Panc1 (cell line): ENCODE measurements at places on chromosomes 2 and 18.

GRCh38 chr2:200477667-200478131 lies 32.2 kb downstream of the KCTD18 start:
- H3K27ac ChIP-seq, result no peak overlapping the region; the same call in 1 of the 2 replicates
- H3K4me3 ChIP-seq, result no peak overlapping the region
- DNase-seq, result no peak
- peaks cover 22% of the 10 kb centered on the region for H3K36me3 ChIP-seq
- H3K27me3 ChIP-seq, result no peaks in the 10 kb centered on the region

DNA sequence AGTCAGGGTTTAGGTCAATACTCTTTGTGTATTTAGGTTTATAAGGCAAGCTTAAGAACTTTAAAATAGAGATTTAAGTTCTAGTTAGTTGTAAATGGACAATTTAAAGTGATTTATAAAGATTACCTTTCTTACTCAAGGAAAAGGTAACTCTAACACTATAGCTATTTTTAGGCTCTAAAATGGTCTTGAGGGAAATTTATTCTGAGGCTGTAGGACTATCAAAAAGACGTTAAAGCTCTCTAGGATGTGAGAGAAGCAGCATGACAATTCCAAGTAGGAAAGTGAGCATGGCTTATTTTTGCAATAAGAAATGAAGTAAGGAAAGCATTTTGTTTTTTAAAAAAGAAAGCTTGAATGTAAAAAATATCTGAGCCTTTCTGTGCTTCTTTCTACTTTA lies 78.1 kb downstream of the ZDBF2 start:
- H3K27ac ChIP-seq, result no peak overlapping the region
- H3K36me3 ChIP-seq, result no peaks in the 10 kb centered on the region
- no peaks in the 10 kb centered on the region for H3K27me3 ChIP-seq
- H3K4me3 ChIP-seq, result no peak overlapping the region
- DNase-seq, result no peak

GRCh38 chr2:205685314-205686055 lies 3.2 kb downstream of the NRP2 start:
- H3K4me3 ChIP-seq, result peak overlapping the region; percentile 53
- H3K36me3 ChIP-seq, result no peaks in the 10 kb centered on the region
- H3K27ac ChIP-seq, result no peak overlapping the region
- H3K27me3 ChIP-seq, result peaks cover 22% of the 10 kb centered on the region
- DNase-seq, result no peak
- 0 out of 2 replicates have a peak, but pooled peaks cover 2% of the 10 kb centered on the region for H3K4me1 ChIP-seq

- no peaks in the 10 kb centered on the region for H3K36me3 ChIP-seq
- 0 out of 2 replicates have a peak overlapping the region, but pooled peaks have one; percentile 46 for H3K27ac ChIP-seq
- no peak overlapping the region for H3K4me3 ChIP-seq
- peaks cover 16% of the 10 kb centered on the region for H3K4me1 ChIP-seq
- DNase-seq, result no peak
Measured at GRCh38 chr2:105553538-105554196, 154.8 kb upstream of the FHL2 start.

DNA sequence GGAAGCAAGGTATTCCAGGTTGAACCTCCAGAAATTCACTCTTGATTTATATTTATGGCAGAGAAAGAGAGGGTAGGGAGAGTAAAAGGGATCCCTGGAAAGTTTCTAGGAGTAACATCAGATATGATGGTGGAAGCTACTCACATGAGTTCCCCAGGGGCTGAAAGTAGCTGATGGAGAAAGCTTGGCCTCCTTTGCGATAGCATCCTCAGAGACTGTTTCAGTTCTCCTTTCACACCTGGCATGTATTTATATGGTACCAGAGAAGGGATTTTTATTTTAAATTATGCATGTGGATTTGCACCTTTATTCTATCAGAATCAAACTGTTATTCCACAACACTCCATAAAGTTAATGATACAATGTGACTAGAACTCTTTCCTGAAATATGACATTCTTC lies 126.3 kb upstream of the OSR1 start:
- H3K4me1 ChIP-seq, result no peaks in the 10 kb centered on the region
- no peak overlapping the region for H3K4me3 ChIP-seq
- no peak overlapping the region for H3K27ac ChIP-seq

GRCh38 chr2:113240915-113241911 lies 37.5 kb downstream of the PAX8 start:
- no peaks in the 10 kb centered on the region for H3K36me3 ChIP-seq
- H3K4me1 ChIP-seq, result peaks cover 21% of the 10 kb centered on the region
- DNase-seq, result peak; percentile 100
- H3K27me3 ChIP-seq, result no peaks in the 10 kb centered on the region
- H3K27ac ChIP-seq, result peak overlapping the region; percentile 87

DNA sequence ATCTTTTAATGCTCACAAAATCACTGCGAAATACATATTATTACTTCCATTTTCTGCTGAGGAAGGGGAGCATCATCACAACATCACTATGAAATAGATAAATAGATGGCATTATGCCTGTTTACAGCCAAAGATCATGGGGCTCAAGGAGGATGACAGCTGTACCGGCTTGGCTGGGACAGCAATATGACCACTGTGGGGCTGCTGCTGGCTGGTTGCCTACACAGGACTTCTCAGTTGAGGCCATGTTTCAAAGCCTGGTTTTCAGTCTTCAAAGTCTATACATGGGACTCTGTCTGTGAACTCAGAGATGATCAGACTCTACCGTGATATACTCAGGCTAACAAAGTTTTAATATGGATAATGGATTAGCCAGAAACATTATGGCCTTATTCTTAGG lies 58.7 kb downstream of the SPATS2L start:
- no peak for DNase-seq
- no peak overlapping the region for H3K4me3 ChIP-seq
- H3K27ac ChIP-seq, result peak overlapping the region; percentile 66
- H3K36me3 ChIP-seq, result no peaks in the 10 kb centered on the region
- H3K4me1 ChIP-seq, result peaks cover 55% of the 10 kb centered on the region

DNA sequence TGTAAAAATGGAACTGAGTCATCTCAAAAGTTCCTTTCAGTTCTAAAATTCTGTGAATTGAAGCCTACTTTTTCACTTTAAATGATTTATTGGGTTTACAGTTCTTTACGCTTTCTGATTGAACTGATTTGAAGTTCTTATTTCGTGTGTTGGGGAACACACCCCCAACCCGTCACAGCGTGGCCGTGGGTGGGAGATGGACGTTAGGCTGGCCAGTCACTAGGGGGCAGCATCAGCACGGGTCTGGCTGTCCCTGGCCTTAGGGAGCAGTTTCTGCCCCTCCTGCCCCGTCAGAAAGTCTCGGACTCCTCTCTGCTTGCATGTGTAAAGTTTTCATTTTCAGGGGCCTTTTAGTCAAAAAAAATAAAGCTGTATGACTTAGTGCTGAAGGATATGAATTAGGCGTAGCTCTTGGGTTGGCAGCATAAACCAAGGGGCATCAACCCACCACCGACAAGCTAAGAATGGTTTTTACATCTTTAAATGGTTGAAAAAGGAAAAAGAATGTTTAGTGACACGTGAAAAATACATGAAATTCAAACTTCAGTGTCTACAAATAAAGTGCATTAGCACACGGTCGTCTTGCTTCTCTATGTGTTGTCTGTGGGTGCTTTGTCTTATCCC lies 63.4 kb downstream of the ZCCHC2 start:
- H3K27me3 ChIP-seq, result no peaks in the 10 kb centered on the region
- H3K27ac ChIP-seq, result no peak overlapping the region
- H3K4me3 ChIP-seq, result no peak overlapping the region
- peak; percentile 27 for DNase-seq
- H3K36me3 ChIP-seq, result no peaks in the 10 kb centered on the region

- DNase-seq, result no peak
- H3K4me1 ChIP-seq, result no peaks in the 10 kb centered on the region
- no peak overlapping the region for H3K4me3 ChIP-seq
- H3K27ac ChIP-seq, result no peak overlapping the region
- no peaks in the 10 kb centered on the region for H3K36me3 ChIP-seq
Measured at GRCh38 chr2:117801826-117802225, 12.7 kb upstream of the DDX18 start.

DNA sequence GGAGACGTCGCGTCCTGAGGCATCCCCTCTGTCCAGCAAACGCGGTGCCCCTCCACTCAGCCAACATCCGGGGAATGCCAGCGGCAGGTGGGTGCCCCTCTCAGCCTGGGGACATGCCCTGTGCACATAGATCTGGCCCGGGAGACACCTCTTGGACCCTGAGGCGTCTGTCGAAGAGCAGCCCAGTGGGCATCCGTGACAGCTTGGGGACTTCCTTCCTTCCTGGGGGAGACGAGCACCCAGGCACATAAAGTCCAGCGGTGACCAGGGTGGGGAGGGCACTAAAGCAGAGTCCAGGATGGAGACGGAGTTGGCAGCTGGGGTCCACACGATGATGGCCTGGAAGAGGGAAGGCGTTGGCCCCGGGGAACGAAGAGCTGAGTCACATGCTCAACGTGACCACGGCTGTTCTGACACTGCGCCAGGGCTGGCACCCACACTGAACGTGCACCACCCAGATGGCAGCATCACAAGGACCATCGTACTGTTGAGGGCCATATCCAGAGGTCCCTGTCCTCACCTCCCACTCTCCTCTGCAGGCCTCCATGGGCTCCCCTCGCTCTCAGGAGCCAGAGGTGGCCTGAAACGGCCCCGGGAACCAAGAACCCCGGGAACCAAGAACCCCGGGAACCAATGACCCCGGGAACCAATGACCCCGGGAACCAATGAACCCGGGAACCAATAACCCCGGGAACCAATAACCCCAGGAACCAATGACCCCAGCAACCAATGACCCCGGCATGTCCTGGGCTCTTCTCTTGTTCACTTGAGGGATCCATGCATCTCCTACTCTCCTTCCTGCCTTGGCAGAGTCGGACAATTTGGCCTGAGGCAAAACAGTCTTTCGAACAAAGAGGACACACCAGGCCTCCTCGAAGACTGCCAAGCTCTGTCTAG lies 22.6 kb downstream of the HDAC4 start:
- H3K4me3 ChIP-seq, result no peak overlapping the region
- H3K4me1 ChIP-seq, result no peaks in the 10 kb centered on the region
- no peaks in the 10 kb centered on the region for H3K27me3 ChIP-seq
- DNase-seq, result no peak
- H3K27ac ChIP-seq, result no peak overlapping the region
